ENCODE measurements at places on chromosomes 2 and 18.
A peak's percentile ranks its signal among the peaks of the same experiment; 100 is the strongest.

DNA sequence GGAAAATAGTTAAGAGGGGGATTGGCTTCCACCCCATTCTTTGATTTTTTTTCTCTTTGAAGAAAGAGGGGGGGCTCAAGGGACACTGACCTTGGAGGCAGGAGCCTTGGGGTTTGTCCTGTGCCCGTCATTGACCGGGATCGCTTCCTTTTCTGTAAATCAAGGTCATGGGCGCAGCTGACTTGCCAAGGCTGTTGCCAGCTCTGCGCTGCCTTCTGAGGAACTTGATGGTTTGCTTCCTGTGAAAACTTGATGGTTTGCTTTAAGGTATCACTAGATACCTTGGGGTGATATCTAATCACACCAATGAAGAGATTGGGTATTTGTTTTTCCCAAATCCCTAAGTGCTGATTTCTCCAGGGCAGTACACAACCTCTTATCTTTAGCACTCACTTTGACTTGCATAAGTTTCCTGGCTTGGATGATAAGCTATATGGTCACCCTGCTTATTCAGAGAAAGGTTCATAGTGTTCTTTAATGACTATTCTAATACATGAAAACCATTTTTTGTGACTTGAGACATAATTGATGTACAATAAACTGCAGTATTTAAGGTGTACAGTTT is 56.0 kb downstream of the DGKD start:
- DNase-seq = no peak

- DNase-seq = no peak
Observed at GRCh38 chr2:168757223-168757622, 45.2 kb upstream of the NOSTRIN start.

DNA sequence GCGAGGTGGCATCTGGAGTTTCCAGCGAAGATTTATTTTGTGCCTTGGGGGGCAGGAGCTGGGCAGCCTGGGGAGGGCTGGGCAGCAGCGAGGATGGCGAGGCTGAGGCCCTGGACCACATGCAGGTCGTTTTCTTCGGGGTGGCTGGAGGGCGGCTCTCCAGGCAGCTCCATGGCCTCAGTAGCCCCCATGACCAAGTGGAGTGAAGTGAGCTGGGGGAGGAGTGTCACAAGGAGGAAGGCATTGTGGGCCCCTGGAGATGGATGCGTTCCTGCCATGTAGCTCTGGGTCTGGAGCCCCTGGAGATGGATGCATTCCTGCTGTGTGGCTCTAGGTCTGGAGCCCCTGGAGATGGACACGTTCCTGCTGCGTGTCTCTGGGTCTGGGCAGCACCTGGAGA is 40.4 kb downstream of the SH3BP4 start:
- no peak for DNase-seq

DNA sequence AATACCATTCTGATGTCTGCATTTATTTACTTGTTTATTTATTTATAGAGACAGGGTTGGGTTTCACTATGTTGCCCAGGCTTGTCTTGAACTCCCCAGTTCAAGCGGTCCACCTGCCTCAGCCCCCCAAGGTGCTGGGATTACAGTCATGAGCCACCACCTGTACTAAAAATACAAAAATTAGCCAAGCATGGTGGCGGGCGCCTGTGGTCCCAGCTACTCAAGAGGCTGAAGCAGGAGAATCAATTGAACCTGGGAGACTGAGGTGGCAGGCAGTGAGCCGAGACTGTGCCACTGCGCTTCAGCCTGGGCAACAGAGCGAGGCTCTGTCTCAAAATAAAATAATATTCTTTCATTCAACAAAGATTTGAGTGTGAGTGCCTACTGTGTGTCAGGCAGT is 2.0 kb upstream of the ATP8B1 start:
- no peak for DNase-seq

DNA sequence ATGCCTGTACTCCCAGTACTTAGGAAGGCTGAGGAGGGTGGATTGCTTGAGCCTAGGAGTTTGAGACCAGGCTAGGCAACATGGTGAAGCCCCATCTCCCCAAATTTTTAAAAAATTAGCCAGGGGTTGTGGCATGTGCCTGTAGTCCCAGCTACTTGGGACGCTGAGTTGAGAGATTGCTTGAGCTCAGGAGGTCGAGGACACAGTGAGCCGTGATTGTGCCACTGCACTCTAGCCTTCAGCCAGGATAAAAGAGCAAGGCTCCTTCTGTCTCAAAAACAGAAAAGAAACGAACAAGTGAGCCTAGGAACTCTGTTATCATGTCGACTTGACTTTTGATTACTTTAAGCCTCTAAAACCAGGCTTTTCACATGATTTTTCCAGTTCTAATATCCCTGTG is 13.7 kb downstream of the NPC1 start:
- DNase-seq = no peak

DNA sequence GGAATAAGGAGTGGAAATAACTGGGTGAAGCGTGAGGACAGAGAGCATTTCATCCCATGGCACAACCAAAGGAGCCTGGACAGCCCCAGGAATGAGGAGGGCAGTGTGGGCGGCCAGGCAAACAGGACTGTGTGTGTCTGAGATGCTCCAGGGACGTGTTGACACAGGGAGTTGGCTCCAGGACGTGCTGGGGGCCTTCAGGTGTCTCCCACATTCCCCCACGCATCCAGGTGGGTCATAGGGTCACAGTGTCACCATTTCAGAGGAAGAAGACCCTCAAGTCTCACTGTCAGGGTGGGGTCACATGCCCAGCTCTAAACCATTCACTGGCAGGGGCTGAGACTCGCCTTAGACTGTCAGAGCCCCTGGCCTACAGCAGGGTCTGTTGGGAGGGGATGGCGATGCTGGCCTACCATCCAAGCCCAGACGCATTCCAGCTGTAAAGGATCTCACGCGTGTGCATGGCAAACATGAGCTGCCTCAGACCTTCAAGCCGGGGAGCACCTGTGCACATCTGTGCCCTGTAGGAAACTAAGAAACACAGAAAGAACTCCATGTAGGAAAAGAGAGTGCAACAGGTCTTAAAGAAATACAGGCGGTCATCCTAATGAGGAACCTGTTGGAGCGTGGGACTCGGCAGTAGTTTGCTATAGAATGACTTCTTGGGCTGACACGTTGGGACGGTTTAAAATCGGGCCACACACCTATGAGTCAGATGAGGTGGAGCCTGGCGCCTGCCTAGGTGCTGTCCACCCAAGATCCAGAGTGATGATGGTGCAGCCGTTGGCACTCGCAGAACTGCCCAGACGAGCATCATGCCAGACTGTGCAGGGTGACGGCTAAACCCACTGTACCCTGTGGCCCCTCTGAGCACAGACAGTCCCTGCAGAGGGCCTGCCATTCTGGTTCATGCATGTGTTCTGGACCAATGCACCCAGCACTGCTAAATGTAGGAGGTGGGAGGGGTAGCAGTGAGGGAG is 17.3 kb downstream of the PARD6G start:
- DNase-seq = peak; percentile 6

DNA sequence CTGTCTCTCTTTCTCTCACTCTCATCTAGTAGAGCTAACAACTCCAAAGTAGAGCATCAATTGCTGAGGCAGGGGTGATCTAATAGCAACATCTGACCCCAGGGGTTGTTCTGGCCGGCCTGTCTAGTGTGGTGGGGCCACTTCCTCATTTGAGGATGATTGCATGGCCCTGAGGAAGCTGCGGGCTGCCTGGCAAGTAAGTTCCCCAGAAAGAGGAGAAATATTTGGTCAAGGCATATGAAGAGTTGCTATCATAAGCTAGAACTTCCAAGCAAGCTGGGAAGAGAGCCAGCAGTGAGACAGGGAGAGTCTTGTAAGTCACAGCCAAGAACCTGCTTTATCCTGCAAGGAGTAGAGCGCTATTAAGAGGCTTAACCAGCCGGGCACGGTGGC is 50.8 kb upstream of the TMEM87B start:
- no peak for DNase-seq

DNA sequence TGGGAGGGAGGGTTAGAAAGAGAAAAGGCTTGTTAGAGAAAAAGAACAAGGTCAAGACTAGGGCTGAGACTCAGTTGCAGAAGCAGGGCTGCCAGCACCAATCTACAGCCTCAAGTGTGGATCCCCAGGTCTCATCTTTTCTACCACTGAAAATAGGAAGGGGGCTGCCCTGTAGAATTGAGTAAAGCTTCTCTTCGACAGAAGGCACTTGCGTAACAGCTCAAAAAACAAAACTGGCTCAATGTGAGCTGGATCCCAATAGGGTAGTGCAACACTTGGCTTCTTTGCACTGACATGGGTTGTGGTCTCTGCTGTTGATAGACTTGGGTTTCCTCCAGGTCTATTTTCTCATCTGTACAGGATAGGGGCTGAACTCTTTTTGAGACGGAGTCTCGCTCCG is 1.8 kb upstream of the MPV17 start:
- DNase-seq = no peak

Data from AG20443 (cell line).